ENCODE measurements at places on chromosomes 7 and 10. TPM values are rescaled to one million over a fixed set of nuclear protein-coding genes. Genes with fewer than 3 reads are reported as not detected.

Gene SFTPA1
- not detected for total RNA-seq

Gene CNNM2
- 6.4 TPM for total RNA-seq

GRCh38 chr10:100731407-100732240 lies 13.8 kb upstream of the PAX2 start:
- peaks cover 3% of the 10 kb centered on the region for H3K27me3 ChIP-seq
- peaks cover 11% of the 10 kb centered on the region for H3K4me1 ChIP-seq

- H3K27ac ChIP-seq: no peak overlapping the region
- no peak overlapping the region for H3K4me3 ChIP-seq
- no peaks in the 10 kb centered on the region for H3K4me1 ChIP-seq
- H3K27me3 ChIP-seq: no peaks in the 10 kb centered on the region
- DNase-seq: peak; percentile 40
Measured at GRCh38 chr7:154903083-154903731, 99.7 kb downstream of the PAXIP1 start.

DNA sequence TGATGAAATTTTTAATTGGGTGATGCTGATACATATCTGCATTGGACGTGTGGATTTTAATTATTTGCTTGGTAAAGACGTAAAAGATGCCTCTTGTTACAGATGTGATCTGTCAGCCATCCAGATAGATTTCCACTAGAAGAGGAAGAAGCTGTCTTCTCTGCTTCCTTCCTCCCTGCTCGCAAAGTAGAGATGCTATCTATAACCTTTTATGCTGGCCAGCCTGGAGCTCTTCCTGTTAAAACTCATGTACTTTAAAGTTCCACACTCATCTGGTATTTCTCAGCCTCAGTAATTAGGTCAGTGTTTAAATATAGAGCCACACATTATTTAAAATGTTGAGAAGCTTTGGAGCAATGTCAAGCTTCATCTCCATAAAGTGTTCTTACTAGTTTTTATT lies 51.2 kb upstream of the TMEM229A start:
- no peak for DNase-seq
- no peaks in the 10 kb centered on the region for H3K27me3 ChIP-seq
- no peaks in the 10 kb centered on the region for H3K4me1 ChIP-seq
- no peak overlapping the region for H3K4me3 ChIP-seq
- H3K27ac ChIP-seq: no peak overlapping the region
- no peaks in the 10 kb centered on the region for H3K36me3 ChIP-seq
